ENCODE measurements at places on chromosomes 3 and 15.

DNA sequence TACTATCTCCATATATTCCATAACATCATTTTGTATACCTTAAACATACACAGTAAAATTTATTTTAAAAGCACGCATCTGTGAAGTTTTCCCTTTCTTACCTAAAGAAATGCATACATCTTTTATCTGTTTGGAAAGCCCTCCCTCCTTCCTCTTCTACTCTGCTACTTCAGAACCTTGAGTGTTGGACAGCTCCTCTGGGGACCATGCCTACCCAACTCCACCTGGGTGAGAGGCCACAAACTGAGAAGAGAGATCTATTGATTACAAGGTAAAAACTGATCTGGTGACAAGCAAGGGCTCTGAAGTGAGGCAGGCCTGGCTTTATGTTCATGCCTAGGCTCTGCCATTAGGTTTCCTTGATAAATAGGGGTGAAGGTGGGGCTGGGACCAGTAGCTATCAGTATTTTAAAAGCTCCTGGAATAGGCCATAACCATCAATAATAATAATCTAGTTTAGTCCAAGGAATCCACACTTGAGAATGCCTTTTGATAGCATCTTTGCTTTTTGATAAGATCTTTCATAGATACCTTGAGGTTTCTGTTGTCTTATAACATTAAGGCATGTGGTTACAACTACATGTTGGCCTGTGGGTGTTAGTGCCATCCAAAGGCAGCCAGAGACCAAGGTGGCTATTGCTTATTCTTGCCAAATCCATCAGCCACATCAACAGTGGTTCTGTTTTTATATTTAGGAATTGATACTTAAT, 148.8 kb downstream of the KCNMB2 start:
- DNase-seq = no peak

DNA sequence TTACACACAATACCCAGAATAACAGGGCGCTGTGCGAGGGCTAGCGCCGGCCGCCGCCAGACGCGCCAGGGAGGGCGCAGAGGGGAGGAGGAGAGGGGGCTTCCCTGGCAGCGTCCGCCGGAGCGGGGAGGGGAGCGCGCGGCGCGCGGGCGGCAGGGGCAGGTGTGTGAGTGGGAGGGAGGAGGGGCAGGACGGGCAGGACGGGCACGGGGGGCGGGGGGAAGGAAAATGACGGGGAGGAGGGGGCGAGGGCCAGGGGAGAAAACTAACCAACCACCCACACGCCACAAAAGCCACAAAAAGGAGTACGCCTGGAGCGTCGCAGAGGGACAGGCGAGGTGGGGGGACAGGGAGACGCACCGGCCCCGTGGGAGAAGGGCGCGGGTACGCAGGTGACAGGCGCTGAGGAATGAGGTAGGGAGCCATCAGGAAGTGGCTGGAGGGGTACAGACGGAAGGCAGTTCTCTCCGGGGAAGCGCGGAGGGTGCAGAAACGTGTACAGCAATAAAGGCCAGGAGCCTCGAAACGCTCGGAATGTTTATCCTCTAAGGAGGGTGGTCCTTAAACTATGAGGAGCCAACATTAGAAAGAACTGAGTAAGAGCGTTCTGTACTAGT, 610 bp upstream of the SATB1 start:
- DNase-seq = peak; percentile 72

DNA sequence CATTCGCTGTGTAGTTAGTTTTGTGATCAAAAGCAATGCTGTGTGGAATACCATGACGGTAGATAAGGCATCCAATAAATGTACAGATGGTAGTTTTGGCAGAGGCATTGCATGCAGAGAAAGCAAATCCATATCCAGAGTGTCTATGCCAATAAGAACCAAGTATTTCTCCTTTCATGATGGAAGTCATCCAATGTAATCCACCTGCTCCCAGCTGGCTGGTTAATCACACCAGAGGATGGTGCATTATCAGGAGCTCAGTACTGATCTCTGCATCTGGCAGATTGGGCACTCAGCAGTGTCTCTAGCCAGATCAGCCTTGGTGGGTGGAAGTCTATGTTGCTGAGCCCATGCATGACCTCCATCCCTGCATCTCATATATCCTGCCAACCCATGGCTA, 677.7 kb upstream of the NECTIN3 start:
- no peak for DNase-seq

GRCh38 chr3:98596541-98597500, 3.4 kb upstream of the CPOX start:
- no peak for DNase-seq

DNA sequence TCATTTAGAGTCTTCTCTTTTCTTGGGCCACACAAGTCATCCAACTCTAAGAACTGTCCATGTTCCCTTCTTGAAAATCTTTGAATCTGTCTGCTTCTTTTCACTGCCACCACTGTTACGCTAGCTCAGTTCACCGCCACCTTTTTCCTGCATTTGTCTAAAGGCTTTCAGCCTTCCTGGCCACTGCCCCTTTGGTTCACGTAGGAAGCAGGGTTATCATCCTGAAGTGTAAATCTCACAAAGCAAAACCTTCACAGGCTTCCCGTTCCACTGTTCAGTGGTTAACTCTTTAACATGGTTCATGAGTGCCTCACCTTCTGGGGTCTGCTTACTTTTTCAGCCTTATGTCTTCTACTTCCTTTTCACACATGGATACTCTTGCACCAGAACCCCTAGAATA, 26.3 kb upstream of the CCDC39 start:
- no peak for DNase-seq

DNA sequence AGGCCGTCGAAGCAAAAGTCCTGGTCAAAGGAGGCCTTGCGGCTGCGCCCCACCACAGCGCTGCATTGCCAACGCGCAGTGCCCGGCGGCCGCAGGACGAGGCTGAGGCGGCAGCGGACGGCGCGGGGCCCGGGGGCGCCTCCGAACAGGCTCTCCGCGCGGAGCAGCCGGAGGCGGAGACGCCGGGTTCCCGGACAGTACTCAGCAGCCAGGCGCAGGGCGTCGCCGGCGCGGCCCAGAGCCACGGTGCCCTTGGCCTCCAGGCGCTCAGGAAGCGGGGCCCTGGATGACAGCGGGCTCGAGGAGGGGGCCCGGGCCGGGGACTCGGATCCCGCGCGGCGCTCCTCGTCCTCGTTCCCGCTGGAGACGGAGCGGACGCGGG, 1.1 kb downstream of the C2CD4B start:
- no peak for DNase-seq

All from stimulated activated CD4-positive, alpha-beta T cell treated with anti-CD3 and anti-CD28 coated beads, Interleukin-1b, Interleukin-23, amount 100 ng/mL, for 4 hours (primary cell).